ENCODE measurements at places on chromosomes 3 and 15.

- H3K4me3 ChIP-seq: no peak overlapping the region
- no peaks in the 10 kb centered on the region for H3K36me3 ChIP-seq
These were observed 83.4 kb upstream of the STT3B start for GRCh38 chr3:31449318-31449717.

DNA sequence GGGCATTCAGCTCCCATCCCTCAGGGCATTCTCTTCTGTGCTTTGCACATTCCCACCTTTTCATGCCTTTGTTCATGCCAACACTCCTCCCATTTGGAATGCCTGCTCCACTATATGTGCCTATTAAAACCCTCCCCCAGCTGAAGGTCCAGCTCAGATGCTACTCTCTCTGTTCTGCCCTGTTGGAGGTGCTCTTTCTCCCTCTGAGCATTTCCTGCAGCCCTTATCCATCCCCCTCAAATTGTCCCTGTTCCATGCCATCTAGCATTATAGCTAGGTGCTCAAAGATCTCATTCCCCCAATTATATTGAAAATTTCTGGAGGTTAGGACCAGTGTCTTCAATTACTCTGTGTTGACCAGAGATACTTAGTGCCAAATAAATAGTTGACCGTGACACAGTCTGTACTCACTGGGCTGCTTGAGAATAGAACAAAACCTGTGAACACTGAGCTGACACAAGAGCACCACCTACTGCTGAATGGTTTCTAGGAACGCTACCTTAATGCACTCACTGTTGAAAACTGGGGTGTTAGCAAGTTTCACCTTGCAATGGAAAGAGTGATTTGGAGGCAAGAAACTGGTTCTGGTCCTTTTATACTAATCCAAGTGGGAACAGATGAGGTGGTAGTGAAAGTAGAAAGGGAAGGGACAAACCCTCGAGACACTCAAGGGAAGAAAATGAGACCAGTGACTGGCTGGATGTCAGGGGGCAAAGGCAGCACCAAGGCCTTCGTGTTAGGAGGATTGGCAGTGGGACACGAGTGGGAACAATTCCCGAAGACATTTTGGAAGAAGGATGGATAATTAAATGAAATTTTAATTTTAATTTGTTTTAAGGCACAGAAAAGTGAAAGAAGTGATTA is 289.8 kb upstream of the ROPN1 start:
- DNase-seq: peak; percentile 40
- H3K27ac ChIP-seq: no peak overlapping the region
- H3K4me1 ChIP-seq: peaks cover 3% of the 10 kb centered on the region

DNA sequence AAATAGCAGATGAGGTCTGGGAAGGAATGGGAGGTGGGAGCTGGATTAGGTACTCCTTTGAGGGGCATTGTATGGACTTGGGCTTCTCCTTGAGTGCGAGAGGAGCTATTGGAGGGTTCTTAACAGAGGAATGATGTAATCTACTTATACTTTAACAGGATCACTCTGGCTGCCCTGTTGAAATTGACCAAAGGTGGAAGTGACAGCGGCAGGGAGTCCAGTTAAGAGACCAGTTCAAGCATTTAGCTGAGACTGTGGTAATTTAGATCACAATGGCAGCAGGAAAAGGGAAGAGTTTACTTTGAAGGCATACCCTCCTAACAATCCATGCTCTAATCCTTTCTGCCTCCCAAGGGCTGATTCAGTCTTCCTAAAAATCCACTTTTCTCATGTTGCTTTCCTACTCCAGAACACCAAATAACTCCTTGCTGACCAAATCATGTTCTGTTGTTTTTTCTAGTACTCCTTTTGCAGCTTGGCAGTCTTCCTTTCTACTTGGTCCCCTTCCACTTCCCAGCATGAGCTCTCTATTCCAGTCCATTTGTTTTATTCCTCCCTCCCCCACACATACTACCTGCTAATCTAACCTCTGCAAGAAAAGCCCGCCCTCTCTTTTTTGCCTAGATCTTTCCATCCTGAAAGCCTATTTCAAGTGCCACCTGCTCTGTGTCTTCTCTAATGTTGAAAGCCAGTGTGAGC is 139.4 kb downstream of the NECTIN3 start:
- no peak for DNase-seq
- no peaks in the 10 kb centered on the region for H3K4me1 ChIP-seq
- no peak overlapping the region for H3K4me3 ChIP-seq
- no peaks in the 10 kb centered on the region for H3K27me3 ChIP-seq
- no peaks in the 10 kb centered on the region for H3K36me3 ChIP-seq

DNA sequence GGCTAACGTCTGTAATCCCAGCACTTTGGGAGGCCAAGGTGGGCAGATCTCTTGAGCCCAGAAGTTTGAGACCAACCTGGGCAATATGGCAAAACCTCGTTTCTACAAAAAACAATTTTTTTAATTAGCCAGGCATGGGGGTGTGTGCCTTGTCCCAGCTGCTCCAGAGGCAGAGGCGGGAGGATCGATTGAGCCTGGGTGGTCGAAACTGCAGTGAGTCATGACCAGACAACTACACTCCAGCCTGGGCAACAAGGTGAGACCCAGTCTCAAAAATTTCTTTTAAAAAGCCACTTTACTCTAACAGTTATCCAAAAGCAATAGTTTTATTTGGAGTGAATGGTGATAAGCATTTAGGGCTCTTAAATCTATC is 12.5 kb downstream of the TRIM59 start:
- H3K4me1 ChIP-seq: no peaks in the 10 kb centered on the region
- DNase-seq: no peak
- no peak overlapping the region for H3K27ac ChIP-seq
- H3K27me3 ChIP-seq: no peaks in the 10 kb centered on the region
- H3K4me3 ChIP-seq: no peak overlapping the region
- peaks cover 5% of the 10 kb centered on the region for H3K36me3 ChIP-seq

GRCh38 chr3:134607054-134608022 is 43.5 kb downstream of the KY start:
- peak; percentile 13 for DNase-seq
- H3K27me3 ChIP-seq: no peaks in the 10 kb centered on the region
- H3K27ac ChIP-seq: no peak overlapping the region
- no peaks in the 10 kb centered on the region for H3K4me1 ChIP-seq

- no peaks in the 10 kb centered on the region for H3K27me3 ChIP-seq
- no peak for DNase-seq
- H3K4me3 ChIP-seq: no peak overlapping the region
- no peaks in the 10 kb centered on the region for H3K36me3 ChIP-seq
- H3K4me1 ChIP-seq: no peaks in the 10 kb centered on the region
- H3K27ac ChIP-seq: no peak overlapping the region
These were observed 33.1 kb downstream of the RASGRP1 start for GRCh38 chr15:38531509-38531908.

DNA sequence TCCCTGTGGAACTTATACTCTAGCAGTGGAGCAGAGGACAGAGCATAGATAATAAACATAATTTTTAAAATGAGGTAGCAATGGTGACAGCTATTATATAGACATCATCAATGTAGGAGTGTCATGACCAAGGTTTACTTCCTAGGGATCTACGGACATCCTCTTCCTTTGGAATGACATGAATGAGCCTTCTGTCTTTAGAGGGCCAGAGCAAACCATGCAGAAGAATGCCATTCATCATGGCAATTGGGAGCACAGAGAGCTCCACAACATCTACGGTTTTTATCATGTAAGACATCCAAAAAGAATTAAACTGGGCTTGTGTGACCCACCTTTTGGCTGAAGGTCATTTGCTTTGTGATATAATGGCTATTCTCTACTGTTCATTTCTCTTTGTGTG is 30.1 kb upstream of the CAPN3 start:
- no peak overlapping the region for H3K27ac ChIP-seq
- H3K27me3 ChIP-seq: no peaks in the 10 kb centered on the region
- H3K36me3 ChIP-seq: no peaks in the 10 kb centered on the region
- H3K4me1 ChIP-seq: no peaks in the 10 kb centered on the region
- no peak overlapping the region for H3K4me3 ChIP-seq

DNA sequence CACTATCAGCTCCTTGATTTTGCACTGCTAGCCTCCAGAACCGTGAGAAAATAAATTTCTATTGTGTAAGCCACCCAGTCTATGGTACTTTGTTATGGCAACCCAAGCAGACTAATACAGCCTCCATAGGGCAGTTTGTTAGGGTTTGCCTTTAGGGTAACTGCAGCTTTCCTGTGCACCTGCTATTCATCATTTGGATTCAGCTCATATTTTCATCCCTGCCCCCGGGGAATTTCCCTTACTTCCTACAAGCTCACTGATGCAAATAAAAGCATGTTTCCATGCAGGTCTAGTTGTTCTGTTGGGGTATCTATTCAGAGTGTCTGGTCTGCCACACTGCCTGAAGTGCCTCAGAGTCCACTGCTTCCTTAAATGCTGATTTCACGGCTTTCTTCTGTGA is 48.6 kb upstream of the ATOSA start:
- DNase-seq: no peak
- no peaks in the 10 kb centered on the region for H3K36me3 ChIP-seq
- no peak overlapping the region for H3K4me3 ChIP-seq
- no peak overlapping the region for H3K27ac ChIP-seq

DNA sequence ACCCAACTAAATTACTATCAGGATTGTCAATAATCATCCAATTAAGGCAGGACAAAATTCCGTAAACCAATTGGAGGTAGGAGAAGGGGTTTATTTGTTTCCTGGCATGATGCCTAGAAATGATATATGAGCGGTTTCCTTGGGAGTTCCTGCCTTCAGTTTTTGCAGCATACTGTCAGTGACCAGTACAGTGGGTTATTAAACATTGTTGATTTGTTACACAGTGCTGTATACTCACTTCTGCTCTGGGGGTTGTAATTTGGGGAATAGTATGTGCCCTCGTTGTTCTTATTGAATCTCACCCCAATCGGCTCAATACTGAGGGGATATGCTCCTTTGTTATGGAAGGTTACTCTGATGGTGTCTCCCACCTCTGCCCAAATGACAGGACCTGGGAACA is 22.2 kb downstream of the CP start:
- no peaks in the 10 kb centered on the region for H3K27me3 ChIP-seq
- no peaks in the 10 kb centered on the region for H3K36me3 ChIP-seq
- no peak overlapping the region for H3K4me3 ChIP-seq
- H3K27ac ChIP-seq: no peak overlapping the region

- no peak overlapping the region for H3K27ac ChIP-seq
- peaks cover 7% of the 10 kb centered on the region for H3K4me1 ChIP-seq
- H3K4me3 ChIP-seq: peak overlapping the region; percentile 64
- no peaks in the 10 kb centered on the region for H3K36me3 ChIP-seq
- H3K27me3 ChIP-seq: peaks cover 17% of the 10 kb centered on the region
These were observed 1.0 kb downstream of the C3orf80 start for GRCh38 chr3:160226026-160226907.

- no peak overlapping the region for H3K27ac ChIP-seq
- H3K36me3 ChIP-seq: no peaks in the 10 kb centered on the region
- H3K27me3 ChIP-seq: no peaks in the 10 kb centered on the region
- no peak overlapping the region for H3K4me3 ChIP-seq
- no peaks in the 10 kb centered on the region for H3K4me1 ChIP-seq
These were observed 99.6 kb upstream of the NANOGP8 start for GRCh38 chr15:35184646-35185045.

DNA sequence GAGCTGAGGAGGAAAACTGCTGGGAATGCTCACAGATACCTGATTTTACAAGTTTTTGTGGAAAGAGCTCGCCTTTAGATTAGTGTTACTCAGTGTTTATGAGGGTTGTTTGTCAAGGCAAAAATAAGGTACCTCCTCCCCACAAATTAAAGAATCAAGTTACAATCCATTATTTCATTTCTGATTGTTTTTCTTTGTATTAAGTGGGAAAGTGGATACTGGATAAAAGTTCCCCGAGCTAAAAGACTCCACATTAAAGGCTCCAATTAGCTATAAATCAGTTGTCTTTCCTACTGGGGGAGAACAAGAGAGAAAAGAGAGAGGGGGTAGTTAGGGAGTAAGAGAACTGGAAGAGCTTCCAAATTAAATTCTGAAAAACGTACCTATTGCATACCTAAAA is 1.9 kb downstream of the ALDH1A2 start:
- no peaks in the 10 kb centered on the region for H3K36me3 ChIP-seq
- DNase-seq: no peak
- H3K4me1 ChIP-seq: peaks cover 4% of the 10 kb centered on the region
- peaks cover 50% of the 10 kb centered on the region for H3K27me3 ChIP-seq
- H3K4me3 ChIP-seq: no peak overlapping the region

DNA sequence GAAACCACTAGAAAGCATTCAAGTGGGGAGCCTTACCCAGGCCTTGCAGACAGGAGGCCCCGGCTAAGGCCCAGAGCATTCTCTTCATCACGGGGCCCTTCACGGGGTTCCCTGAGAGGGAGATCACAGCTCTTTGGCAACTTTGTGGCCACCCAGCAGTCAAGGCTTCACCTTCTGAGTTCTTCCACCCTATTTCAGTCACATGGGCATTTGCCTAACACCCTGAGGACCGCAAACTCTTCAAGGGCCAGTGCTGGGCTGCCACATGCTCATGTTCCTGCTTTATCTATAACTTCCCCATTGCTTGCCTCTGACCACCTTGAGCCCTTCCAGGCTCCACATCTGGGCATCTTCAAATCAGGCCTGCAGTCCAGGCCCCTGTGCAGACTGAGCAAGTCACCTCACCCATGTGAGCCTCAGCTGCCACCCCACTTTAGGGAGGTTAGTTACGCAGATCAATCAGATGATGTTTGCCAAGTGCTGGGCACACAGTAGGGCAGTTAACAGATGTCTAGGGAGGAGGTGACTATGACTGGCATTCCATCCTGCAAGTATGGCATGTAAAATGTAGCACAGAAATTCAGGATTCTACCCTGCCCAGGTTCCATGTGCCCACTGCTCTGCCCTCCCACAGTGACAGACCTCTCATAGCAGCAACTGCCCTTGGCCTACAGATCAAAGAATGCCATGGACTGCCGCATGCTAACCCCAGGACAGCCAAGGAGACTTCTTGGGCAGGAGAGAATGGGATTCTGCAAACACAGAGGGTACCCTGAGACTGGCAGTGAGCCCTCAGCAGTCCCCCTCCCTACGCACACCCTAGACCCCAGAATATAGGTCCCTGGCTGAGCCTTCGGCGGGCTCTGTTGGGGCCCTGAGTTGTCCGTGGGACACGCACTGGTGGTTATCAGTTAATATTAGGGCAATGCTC is 37.6 kb upstream of the ZNF710 start:
- no peaks in the 10 kb centered on the region for H3K36me3 ChIP-seq
- no peak for DNase-seq
- no peak overlapping the region for H3K4me3 ChIP-seq
- no peaks in the 10 kb centered on the region for H3K4me1 ChIP-seq

GRCh38 chr3:149013726-149014125 is 22.4 kb downstream of the GYG1 start:
- H3K4me3 ChIP-seq: no peak overlapping the region
- H3K4me1 ChIP-seq: no peaks in the 10 kb centered on the region
- H3K27ac ChIP-seq: no peak overlapping the region
- DNase-seq: no peak
- H3K36me3 ChIP-seq: no peaks in the 10 kb centered on the region
- no peaks in the 10 kb centered on the region for H3K27me3 ChIP-seq

DNA sequence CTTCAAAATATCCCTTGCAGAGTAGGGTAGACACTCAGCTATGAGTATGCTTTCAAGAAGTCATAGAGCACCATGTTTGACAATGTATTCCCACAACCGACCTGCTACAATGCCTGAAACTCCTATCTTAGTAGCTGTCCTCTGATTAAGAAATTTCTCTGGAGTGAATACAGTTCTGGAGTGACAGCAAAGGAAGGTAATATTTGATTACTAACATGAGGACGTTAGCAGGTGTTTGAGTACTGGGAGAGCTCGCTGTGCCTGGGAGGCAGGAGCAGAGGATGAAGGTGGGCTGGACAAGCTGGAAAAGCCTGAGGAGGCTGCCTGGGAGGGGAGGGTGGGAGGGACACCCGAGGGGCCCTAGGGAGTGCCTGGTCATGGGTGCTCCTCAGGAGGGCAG is 42.9 kb downstream of the PARP15 start:
- no peaks in the 10 kb centered on the region for H3K4me1 ChIP-seq
- no peak overlapping the region for H3K27ac ChIP-seq
- H3K4me3 ChIP-seq: no peak overlapping the region
- no peak for DNase-seq
- no peaks in the 10 kb centered on the region for H3K36me3 ChIP-seq
